HuH-7 (cell line): ENCODE measurements at places on chromosomes 1 and 21.

DNA sequence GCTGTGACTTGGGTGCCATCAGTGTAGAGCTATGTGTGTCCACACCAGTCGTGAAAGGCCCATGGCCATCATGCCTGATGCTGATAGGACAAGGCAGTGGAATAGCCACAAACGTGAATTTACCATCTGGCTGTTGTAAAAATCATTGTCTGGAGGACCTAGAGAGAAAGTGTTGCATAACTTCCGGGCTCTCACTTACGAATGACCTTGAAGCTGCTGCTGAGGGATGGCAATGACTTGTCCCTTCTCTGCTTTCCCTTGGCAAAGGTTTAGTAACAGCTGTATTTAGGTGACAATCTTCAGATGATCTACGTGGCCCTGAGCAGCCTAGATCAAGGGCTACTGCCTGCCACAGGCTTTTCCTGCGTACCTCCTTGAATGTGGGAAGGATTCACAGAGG lies 5.8 kb downstream of the ATP1B1 start:
- no peak for DNase-seq

GRCh38 chr1:159088546-159089183 lies 12.1 kb upstream of the AIM2 start:
- no peak for DNase-seq

DNA sequence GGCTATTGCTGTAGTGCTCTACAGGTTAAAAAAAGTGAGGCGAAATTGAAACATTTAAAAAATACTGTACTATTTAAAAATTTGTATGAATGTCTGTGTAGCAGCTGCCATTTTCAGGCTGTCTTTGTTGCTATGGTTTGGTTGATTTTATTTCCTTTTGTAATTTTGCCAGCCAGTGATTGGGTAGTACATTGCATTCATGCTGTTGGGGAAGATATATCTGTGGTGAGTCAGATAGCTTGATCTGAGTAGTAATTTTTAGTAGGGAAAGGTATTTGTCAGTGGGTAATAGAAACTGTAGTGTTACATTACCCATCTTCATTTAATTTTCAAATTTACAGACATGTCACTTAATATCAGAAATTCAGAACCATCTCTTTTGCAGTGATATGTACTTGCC lies 15.0 kb downstream of the NFIA start:
- DNase-seq: no peak

- no peak for DNase-seq
Observed at GRCh38 chr21:42080788-42081083, 9.6 kb downstream of the UMODL1 start.

- peak; percentile 25 for DNase-seq
Observed at GRCh38 chr1:241323514-241324195, 33.4 kb downstream of the RGS7 start.

DNA sequence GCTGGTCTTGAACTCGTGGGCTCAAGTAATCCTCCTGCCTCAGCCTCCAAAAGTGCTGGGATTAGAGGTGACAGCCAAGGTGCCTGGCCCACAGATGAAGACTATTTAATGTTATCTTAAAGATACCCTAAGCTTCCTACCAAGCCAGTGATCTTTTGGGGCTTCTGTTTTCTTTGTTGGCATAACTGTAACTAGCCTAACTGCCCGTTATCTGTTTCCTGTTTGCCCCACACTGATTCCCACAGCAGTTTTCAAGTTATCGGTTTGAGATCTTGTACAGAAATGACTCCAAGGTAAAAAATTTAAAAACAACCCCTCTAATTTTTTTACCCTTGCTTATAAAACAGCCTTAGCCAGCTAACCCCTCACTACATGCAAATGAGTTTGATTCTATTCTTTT lies 12.4 kb downstream of the SELL start:
- no peak for DNase-seq

DNA sequence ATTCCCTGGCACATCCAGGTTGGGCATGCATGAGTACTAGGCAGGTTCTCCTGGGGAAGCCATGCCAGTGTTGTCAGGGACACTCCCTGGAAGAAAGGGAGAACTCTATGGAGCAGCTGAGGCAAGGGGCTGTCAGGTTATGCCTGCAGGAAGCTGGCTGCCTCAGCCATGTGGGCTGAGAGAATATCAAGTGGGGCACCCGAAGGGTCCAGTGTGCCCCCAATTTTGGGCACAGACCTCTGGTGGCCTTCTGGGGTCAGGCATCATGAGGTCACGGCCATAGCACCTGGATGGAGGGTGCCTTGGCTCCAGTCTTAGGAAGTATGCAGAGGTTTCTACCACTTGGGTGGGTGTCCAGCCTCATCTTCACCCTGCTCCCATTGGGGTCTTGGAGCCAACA lies 2.6 kb downstream of the CSF3R start:
- DNase-seq: no peak

- DNase-seq: no peak
Observed at GRCh38 chr1:158154501-158154900, 26.2 kb upstream of the CD1D start.

DNA sequence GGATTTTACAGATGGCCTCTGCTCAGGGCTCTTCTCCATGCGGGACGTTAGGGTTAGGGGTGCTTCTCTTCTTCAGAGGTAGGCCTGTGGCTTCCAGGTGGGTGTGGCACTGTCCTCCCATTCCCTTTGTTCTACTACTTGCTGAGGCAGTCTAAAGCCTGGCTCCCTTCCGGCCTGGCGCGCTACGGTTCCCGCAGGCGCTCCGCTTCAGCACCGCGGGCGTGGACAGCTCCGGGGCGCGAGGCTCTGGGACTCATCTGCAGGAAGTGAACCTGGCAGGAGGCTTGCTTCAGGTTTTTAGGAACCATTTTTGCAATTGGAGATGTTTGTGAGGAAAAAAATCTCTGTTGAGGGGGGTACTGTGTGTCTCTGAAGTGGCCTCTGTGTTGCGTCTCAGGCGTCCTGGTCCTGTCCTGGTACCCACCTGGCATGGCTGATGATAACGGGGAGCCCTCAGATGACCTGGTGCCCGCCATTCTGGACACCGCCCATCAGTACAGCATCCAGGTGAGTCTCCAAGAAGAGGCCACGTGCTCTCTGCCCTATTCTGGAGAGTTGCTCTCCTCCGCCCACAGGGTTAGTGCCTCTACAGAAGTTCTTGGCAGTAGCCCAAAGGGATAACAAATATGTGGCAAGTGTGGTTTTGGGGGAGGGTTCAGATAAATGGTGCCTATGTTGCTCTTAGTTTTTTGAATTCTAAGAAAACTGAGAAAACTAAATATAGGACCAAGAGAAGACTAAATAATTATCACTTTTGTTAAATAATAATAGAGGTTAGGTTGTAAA lies 1.9 kb downstream of the MANEAL start:
- DNase-seq: peak; percentile 50

- DNase-seq: no peak
Observed at GRCh38 chr1:7554385-7555235, 216.5 kb upstream of the VAMP3 start.

DNA sequence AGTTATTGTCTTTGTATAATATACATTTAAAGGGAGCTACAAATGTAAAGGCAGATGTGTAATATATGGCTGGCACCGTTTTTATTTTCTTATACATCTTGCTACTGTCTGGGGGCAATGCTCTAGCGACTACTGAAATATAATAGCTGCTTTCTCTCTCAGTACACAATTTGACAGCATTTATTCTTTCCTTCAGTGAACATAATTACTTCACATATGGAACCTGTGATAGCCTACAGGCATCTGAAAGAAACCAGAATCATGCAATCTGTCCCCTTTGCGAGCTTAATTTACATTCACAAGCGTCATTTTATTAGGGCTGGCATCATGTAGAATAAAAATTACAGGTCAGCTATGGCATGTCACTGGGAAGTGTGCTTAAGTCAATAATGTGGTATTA lies 557.5 kb upstream of the PTBP2 start:
- no peak for DNase-seq

DNA sequence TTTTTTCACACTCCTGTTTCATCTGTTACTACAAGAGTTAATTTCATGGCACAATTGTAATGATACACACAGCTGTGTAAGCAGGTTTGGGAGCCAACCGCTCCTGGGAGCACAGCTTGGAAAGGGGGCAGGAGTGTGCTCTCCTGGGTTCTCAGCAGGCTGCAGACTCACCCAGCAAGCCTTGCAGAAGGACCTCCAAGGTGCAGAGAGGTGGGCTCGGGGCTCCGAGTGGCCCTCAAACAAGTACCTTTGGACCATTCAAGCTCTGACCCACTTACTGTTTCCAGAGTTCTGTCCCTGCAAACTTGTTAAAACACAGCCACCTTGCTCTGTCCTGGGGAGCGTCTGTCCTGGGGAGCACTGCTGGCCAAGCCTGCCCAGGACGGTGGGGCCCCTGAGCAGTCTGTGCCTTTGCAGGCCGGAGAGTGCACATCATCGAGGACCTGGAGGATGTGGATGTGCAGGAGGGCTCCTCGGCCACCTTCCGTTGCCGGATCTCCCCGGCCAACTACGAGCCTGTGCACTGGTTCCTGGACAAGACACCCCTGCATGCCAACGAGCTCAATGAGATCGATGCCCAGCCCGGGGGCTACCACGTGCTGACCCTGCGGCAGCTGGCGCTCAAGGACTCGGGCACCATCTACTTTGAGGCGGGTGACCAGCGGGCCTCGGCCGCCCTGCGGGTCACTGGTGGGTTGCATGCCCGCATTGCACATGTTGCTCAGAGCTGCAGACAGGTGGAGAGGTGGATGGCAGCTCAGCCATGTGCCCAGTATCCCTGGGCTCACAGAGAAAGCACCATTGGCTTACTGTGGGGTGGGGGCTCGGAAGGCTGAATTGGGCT lies 78.0 kb downstream of the OBSCN start:
- no peak for DNase-seq

- DNase-seq: peak; percentile 66
Observed at GRCh38 chr1:38026592-38027200, 14.2 kb downstream of the UTP11 start.

DNA sequence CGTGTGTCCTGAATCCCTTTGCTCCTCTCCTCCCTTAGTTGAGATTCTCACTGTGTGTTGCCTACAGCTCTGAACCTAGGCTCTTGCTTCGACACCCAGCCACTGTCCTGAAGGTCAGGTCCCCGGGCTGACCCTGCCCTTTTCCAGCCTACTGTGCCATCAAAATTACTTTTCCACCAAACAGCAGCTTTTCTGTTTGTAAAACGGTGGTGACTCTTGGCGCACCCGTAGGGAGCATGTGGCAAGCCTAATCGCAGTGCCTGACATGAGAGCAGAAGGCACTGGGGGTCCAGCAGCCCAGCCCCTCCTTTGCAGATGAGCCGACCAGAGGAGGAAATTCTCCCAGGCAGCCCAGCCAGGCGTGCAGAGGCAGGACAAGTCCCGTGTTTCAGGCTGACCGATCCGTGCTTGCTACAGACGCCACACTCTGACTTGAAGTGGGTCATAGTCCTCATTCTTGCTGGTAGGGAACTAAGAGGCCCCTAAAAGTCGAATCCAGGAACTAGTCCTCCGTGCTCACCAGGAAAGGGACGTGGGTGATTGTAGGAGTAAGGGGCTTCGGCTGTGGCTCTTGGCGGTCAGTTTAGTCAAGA lies 6.8 kb downstream of the GPR137B start:
- no peak for DNase-seq

- DNase-seq: no peak
Observed at GRCh38 chr1:53591924-53592323, 132.7 kb downstream of the DMRTB1 start.

GRCh38 chr1:26684763-26685508 lies 10.9 kb upstream of the ARID1A start:
- no peak for DNase-seq

- no peak for DNase-seq
Observed at GRCh38 chr1:106515375-106515774, 541.1 kb upstream of the PRMT6 start.

DNA sequence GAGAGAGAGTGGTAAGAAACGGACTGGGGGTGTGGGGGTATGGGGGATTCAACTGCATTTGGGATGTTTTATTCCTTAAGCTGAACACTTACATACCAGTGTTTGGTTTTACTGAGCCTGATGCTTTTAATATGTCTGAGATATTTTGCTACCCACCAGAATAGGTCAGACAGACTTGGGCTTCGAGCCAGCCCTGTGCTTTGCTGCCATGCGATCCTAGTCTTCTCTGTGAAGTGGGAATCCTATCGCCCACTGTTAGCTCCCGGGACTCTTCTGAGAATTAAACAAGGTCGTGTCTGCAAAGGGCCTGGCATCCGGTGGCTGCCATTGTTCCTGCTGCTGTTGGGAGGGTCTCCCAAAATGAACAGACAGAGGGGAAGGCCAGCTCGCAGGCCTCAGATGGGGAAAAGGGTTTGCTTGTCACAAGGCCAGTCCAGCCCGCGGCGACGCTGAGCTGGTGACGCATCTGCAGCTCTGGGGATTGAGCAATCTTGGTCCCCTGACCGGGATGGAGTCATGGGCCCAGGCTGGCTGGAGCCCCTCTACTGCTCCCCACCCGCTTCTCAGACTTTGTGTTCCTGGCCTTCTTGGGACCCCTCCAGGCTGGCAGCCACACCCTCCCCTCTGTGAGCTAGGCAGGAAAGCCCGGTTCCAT lies 26.9 kb upstream of the ECE1 start:
- DNase-seq: no peak

GRCh38 chr1:30650038-30650967 lies 73.1 kb downstream of the MATN1 start:
- DNase-seq: no peak

DNA sequence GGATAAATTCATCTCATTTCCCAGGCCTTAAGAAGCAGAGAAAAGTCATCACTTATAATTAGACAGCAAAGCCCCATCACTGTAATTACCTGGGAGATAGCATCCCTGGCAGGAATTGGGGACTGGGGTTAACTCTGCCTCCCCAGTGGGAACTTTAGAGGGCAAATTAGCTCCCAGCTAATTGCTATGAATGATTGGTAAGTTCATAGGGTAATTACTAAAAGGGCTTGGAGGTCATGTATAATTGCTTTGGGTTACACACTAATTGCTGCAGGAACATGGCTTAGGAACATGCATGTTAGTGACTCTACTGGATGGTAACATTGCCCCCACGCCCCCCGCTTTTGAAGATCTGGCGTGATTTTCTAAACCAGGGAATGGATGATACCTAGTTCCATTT lies 64.8 kb downstream of the UBE2T start:
- DNase-seq: no peak

DNA sequence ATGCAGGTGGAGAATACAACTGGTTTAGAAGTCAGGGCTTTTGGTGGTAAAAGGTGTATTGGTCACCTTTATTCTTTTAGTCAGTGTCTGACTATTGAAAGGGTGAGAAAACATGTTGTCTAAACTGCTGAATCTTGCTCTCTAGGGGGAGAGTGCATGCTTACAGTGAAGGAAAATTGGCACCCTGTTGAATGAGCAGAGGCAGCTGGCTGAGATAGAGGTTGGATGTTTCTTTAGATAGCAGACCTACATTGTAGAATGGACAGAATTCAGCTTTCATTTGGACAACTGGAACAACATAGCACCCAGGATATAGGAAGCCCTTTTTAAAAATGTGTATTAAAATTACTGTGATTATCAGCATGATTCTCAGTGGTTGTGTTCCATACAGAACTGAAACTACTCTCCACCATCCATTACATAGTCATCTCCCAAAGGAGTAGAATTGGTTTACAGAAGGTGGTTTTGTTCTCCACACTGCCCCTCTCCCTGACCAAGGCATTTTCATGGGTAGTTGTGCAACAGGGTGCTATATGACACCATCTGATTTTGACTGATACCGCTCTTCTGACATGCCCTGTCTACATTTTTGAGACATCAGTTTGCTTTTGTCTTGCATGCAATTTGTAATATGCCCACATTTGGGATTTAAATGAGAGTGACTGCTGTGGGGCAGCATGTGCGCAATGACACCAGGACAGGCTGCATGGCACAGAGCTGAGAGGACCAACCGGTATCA lies 16.2 kb downstream of the RHOU start:
- peak; percentile 70 for DNase-seq
